ENCODE measurements at places on chromosomes 7 and 10.

- no peak for DNase-seq
Observed at GRCh38 chr7:127821146-127821545, 169.2 kb downstream of the SND1 start.

GRCh38 chr10:4652111-4653010 is 173.6 kb upstream of the AKR1E2 start:
- DNase-seq = no peak

DNA sequence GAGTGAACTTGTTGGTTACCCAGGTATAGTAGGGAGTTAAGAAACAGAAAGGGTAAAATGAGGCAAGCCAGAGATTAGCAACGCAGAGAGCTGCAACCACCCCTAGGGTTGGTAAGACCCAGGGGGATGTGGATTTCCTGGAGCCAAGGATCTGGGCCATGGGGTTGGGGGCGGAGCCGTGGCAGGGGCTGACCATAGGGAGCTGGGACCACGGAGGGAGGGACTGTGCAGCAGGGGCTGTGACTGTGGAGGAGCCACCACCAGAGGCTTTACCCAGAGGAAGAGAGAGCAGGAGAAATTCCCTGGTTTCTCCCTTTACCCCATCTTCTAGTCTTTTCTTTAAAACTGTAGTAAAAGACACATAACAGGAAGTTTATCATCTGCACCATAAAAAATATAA is 58.6 kb upstream of the BAIAP2L1 start:
- no peak for DNase-seq

DNA sequence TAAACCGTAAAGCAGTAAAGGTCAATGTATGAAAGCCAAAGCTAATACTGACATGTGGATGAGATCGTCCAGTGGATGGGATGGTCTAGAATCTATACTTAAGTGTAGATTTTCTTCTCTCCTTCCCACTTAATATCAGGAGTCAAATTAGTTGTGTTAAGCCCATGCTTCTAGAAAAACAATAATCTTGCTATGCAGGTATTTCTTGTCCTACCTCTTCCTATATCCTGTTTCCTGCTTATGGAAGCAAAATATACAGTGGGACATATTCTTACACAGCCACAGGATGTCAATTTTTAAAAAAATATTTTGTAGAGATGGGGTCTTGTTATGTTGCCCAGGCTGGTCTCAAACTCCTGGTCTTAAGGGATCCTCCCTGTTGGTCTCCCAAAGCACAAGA is 27.5 kb downstream of the CPEB3 start:
- DNase-seq = no peak

GRCh38 chr10:126705131-126705530 is 34.6 kb upstream of the C10orf90 start:
- no peak for DNase-seq
